ENCODE measurements at places on chromosomes 12 and 14.

DNA sequence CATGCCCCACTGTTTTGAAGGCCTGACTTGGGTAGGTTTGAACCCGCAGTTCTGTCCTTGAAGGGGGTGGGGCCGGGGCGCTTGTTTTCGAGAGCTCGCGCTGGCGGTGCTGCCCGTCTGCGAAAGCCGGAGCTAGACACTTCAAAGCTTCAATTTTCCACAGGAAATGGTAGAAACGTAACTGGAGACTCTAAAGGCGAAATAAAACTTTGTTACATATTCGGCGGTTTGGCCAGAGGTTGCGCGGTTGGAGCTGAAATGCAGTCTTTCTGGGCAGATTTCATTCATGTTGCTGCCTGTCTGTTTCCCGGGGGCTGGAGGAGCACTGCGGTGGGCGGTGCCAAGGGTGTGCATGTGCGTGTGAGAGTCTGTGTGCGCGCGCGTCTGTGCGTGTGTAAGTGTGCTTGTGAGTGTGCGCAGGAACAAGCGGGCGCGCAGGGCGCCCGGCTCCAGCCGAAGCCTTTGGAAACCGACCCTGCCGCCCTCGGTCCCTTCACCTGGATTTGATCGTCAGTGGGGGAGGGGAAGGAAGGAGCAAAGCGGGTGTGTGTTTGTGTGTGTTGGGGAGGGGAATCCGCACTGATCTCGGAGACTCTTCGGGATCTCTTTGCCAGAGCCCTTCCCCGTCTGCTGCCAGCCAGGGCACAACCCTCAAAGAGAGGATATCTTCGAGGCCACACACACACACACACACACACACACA is 227.7 kb upstream of the CRY1 start:
- peak; percentile 80 for DNase-seq

GRCh38 chr14:66105815-66106214 is 380.4 kb upstream of the CCDC196 start:
- DNase-seq = no peak

GRCh38 chr12:91355150-91356006 is 172.8 kb upstream of the DCN start:
- peak; percentile 30 for DNase-seq

DNA sequence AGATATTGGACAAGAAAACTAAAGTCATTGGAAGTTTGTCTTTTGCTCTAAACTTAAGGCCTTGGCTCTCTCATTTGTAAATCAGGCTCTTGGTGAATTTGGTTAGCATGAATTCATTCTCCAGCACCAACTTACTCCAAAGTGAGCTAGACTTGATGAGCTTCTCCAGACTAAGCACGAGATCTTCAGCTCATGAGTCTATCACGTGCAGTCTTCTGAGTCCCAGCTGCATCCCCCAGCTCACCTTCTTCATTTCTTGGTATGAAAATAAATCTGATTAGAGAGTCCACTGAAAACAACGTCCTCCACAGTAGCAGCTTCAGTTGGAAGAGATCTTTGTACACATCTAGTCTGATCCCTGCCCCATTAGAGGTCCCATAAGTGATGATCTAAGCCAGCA is 52.5 kb upstream of the DDX11 start:
- DNase-seq = no peak

DNA sequence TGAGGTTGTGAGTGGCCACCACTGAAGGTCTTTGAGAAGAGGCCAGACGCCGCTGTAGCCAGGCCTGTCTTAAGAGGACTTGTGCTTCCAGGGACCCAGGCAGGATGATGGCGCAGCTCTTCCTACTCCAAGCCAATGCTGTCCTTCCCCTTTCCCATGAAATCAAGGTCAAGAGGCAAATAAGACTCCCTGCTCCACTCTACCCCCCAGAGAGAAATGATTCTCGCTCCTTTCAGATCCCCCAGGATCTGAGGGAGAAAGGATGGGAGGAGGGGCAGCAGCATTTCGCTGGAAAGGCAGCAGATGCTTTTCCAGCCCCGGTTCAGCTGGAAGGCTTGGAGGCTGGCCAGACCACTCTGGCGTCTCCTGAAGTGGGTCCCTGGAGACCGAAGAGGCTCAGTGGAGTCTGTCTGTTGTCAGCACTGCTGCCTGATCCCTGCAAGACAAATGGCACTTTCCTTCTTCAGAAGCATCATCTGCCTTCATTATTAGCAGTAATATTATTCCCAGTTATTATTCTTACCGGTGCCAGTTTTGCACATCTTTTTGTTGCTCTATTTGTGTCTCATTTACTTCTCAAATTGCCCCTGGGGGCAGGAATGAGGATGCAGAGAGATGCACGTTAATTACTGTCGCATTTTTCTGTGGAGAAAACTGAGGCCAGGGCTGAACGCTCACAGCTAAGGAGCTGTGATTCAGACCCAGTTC is 51.4 kb downstream of the C14orf132 start:
- DNase-seq = no peak

GRCh38 chr12:56935752-56936151 is 1.5 kb upstream of the SDR9C7 start:
- DNase-seq = no peak

- DNase-seq = no peak
Measured at GRCh38 chr12:124184456-124184855, 110.4 kb upstream of the RFLNA start.

GRCh38 chr12:77166696-77167095 is 101.3 kb upstream of the E2F7 start:
- no peak for DNase-seq

DNA sequence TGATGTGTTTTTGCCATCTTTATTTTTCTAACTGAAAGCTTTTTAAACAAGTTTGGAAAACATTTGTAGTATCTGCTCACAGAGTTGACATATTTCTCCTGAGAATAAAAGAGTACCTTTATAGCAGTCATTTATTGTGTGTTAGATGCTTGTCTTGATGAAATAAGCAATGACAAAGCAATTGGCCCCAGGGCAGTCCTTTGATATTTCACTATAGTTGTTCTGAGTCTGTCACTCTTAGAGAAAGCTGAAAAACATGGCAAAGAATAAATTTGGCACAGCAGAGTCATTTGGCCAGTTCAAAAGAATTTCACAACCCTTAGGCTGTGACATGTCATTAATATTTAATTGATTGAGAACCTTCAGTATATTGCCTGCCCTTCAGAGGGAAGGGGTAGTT is 166.2 kb downstream of the PTPRO start:
- DNase-seq = no peak

DNA sequence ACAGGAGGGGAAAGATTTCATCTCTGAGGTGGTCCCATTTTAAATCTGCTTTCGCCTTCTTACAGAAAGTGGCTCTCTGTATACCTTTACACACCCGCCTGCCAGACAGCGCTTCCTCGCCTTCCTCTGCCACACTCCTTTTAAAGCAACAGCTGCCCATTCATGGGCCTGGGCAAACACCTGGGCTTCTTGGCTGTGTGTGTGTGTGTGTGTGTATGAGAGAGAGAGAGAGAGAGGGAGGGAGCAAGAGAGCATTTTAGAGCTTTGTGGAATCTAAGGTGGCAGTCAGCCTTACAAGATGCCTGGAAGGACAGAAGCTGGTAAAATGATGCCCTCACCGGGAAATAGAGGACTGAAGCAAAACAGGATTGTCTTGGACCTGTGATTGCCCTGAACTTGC is 20.0 kb downstream of the PTHLH start:
- DNase-seq = no peak

DNA sequence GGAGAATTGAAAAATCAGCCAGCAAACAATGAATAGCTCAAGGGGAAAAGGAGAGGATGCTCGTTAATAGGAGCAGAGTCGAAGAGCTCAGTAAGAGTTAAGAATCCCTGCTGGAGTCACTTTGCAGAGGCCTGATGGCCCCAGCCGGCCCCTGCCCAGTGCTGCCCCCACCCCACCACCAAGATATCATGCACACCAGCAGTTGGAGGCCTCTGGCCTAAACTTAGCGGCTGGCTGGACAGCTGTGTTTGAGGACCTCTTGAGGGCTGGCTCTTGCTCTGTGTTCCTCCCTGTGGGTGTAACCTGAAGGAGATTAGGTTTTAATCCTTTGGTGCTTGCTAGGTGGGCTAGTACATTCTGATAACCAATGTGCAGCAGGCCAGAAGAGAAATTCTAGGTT is 142.0 kb downstream of the PLXNC1 start:
- no peak for DNase-seq

- no peak for DNase-seq
Measured at GRCh38 chr12:8038659-8039114, 6.2 kb downstream of the FOXJ2 start.

DNA sequence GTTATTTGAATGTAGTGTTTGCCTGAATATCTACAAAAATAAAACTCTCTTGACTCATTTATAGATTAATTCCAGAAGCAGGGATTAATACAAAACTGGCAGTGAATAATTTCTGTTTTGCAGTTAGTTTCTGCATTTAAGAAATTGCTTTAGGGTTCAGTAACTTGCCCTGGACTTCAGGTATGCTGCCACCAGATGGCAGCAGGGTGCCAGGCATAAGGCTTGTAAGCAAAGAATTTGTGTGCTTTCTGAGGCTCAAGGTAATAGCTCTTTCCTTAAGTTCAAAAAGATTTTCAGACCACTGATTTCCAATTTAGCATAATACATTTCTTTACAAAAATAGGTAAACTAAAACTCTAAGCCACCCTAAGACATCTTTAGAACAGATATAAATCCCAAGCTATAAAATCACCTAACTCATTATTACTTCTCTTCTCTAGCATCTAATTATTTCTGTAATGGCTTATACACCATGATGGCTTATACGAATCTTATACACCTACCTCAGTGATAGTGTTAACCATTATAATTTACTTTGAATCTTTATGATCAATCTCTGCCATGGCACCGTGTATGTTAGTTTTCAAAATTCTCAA is 398.3 kb downstream of the APAF1 start:
- DNase-seq = peak; percentile 26

- no peak for DNase-seq
Measured at GRCh38 chr12:72311946-72312345, 39.8 kb downstream of the TRHDE start.

GRCh38 chr12:94147387-94147990 is 888 bp upstream of the PLXNC1 start:
- DNase-seq = no peak

GRCh38 chr12:124438437-124439056 is 128.9 kb downstream of the NCOR2 start:
- DNase-seq = no peak

DNA sequence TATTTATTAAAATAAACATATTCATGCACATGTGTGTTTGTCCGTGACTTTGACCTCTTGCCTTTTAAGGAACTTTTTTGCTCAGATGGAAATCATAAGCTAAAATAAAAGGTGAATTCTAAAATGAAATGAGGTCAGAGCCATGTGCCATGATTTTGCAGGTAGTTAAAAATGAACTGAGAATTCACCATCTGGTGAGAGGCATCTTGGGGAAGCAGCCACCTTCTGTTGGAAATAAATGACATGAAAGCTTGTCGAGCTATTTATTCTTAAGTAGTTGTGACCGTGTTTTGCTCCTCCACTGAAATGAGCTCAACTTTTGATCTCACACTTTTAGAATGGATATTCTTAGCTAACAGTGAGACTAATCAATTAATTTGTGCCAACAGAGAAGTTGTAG is 56.8 kb upstream of the CNOT2 start:
- no peak for DNase-seq

GRCh38 chr14:91963465-91963864 is 16.0 kb upstream of the FBLN5 start:
- DNase-seq = no peak

DNA sequence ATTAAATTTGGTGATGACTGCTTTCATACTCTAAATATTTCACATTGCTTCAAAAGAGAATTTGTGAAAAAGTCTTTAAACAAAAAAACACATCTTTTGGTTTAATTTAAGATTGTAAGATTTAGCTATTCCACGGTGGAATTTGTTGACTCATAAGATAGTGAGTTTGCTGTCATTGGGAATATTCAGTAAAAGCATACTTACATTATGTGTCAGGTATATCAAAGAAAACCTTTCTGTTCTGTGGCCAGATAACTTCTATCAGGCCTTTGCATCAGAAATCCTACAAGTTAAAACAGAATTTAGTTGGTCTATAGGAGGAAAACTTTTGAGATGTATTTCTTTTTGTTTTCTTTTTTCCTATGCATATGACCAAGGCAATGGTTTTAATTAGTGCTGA is 148.8 kb upstream of the E2F7 start:
- no peak for DNase-seq

- DNase-seq = no peak
Measured at GRCh38 chr14:76719666-76720065, 41.6 kb upstream of the VASH1 start.

DNA sequence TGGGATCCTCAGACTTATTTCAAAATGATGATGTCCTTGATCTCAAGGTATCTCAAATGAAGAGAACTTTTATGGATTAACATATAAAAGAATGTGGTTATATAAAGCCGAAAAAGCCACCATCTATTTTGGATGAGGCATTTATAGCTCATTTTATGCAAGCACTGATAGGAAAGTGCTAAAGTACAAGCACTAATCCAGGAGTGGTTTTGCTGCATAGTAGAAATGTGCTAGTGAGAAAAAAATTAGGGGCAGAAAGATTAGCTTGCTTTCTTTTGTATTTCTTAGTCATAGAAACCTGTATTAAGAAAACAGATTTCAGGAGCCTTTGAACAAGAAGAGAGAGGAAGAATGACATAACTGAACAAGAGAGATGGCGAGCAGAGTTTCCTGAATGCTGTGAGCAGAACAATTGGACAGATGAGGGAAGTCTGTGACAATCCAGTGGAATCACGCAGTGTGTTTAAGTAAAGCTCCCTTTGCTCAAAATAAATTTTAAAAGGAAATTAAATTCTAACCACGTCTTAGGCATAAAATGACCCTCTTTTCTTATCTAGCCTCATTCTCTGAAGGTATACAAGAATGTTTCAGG is 238.2 kb upstream of the NOVA1 start:
- no peak for DNase-seq

DNA sequence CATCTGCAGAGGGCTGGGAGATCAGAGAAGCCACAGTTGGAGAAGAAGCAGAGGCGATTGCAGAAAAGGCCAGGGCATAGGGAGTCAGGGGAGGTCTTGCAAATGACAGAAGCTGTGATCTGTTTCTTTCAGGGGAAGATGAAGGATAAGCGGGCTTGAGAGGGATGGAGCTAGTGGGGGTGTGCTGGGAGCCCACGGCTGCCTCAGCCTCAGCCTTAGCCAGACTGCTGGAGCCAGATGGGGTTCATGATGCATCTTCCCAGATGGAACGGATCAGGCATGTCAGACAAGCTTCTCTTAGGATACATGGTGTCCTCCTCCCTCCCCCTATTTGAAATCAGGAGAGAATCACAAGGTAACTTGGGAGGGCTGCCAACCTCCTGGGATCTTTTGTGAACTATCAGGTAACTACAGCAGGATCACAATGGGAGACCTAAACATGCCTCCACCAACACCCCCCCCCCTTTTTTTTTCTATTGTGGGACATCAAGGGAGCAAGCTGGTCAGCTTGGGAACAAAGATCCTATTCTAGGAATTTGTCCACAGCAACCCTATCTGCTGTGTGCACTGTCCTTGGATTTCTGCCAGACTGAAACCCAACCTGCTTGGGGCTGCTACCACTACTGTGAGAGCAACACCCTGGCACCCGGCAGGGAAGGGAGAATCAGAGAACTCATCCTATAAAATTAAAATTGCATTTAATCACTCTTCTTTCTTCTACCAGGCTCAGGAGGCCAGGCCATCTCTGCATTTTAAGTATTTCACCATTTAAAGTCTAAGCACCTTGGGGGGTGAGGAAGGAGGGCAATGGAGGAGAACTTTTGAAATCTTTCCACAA is 10.7 kb upstream of the ATP2A2 start:
- DNase-seq = no peak

GRCh38 chr12:129827866-129828384 is 75.9 kb downstream of the TMEM132D start:
- no peak for DNase-seq

- DNase-seq = no peak
Measured at GRCh38 chr12:46577063-46577776, 204.6 kb upstream of the SLC38A2 start.

GRCh38 chr14:99921425-99921824 is 128.2 kb downstream of the EML1 start:
- no peak for DNase-seq

GRCh38 chr12:120980800-120981368 is 2.5 kb downstream of the HNF1A start:
- DNase-seq = no peak

Data from activated CD4-positive, alpha-beta T cell treated with anti-CD3 and anti-CD28 coated beads, Interleukin-2, amount 50 U/mL, for 1 hour (primary cell).